Activated CD8-positive, alpha-beta memory T cell treated with anti-CD3 and anti-CD28 coated beads for 24 hours (primary cell): ENCODE measurements at places on chromosomes 1 and 21.
A peak's percentile ranks its signal among the peaks of the same experiment; 100 is the strongest.

- no peak for DNase-seq
Observed at GRCh38 chr21:24861471-24861870, 745.8 kb downstream of the MRPL39 start.

- no peak for DNase-seq
Observed at GRCh38 chr1:45846931-45847330, 43.5 kb downstream of the MAST2 start.

GRCh38 chr21:34574601-34575529 is 40.0 kb downstream of the RCAN1 start:
- DNase-seq = no peak

DNA sequence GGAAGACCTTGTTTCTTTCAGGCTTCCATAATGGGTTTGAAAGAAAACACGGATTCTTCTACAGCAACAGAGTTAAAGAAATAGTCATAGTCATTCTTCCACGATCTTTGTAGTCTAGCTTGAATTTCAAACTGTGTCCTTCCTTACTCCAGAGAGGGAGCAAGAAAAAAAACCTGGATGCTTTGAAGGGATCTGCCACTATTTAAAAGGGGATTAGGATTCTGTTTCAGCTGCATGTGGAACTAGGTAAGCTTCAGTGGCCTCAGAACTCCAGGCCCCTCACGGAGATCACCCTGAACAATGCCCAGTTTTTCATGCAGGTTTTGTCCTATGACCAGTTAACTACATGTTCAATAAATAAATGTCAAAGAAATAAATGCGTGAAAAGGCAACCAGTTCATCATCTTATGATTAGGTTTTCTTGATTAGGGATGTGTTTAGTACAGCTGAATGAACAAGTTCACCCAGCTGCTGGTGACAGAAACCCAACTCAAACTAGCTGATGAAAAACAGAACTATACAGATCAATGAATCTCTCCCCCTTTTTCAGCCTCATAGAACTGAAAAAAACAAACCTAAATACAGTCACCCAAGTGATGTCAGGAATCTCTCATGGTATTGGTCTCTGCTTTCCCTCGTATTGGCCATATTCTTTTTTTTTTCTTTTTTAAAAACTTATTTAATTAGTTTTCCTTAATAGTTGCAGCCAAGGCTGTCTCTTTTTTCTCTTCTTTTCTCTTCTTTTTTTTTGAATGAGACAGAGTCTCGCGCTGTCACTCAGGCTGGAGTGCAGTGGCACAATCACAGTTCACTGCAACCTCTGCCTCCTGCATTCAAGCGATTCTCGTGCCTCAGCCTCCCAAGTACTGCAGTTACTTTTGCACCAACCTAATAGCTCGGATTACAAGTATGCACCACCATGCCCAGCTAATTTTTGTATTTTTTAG is 14.6 kb upstream of the MPZL1 start:
- no peak for DNase-seq

GRCh38 chr1:223297800-223298199 is 66.2 kb downstream of the SUSD4 start:
- no peak for DNase-seq

- no peak for DNase-seq
Observed at GRCh38 chr1:204962742-204963632, 80.0 kb upstream of the CNTN2 start.

- DNase-seq = no peak
Observed at GRCh38 chr21:36535618-36536241, 55.8 kb upstream of the CLDN14 start.

DNA sequence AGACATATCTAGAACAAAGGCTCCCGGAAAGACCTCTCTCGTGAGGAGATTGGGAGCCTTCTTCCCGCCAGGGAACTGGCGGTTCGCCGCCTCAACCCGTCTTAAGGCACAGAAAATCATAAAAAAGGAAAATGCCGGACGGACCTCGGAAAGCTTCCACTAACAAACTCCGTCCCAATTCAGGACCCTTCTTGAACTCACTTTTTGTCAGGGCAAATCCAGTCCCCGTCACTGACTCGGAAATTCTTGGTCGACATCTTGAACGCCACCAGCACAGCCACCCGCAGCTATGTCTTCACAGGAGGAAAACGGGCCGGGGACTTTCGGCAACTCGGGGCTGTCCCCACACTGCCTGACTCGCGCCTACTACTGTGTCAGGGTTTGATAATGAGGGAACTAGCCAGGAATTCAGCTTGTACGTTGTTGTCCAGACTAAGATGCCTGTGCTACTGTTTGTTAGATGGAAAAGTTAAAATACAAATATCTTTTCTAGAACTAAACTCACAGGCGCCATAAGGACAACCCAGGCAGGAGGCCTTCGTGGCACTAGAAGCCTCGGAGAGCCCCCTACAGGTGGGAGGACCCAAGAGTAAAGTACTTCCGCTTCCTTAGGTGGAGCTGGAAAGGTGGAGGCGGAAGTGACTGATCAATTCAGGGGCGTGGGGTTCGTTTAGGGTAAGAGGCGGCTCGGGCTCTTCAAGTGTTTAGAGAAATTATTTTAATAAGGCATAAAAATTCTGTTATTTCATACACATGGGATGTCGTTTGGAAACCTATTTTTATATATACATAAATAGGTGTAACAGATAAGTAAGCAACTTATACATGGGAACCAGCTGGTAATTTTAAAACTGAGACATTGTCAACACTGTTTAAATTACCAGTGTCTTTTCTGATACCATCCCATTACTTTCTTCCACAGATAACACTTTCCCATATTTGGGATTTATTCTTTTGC is at the start of gene ZRANB2:
TSS of gene ZRANB2 (minus strand) at position 297 of the 958 bp plus-strand sequence. CDS start at position 257, 40 bp downstream.
- peak; percentile 94 for DNase-seq

DNA sequence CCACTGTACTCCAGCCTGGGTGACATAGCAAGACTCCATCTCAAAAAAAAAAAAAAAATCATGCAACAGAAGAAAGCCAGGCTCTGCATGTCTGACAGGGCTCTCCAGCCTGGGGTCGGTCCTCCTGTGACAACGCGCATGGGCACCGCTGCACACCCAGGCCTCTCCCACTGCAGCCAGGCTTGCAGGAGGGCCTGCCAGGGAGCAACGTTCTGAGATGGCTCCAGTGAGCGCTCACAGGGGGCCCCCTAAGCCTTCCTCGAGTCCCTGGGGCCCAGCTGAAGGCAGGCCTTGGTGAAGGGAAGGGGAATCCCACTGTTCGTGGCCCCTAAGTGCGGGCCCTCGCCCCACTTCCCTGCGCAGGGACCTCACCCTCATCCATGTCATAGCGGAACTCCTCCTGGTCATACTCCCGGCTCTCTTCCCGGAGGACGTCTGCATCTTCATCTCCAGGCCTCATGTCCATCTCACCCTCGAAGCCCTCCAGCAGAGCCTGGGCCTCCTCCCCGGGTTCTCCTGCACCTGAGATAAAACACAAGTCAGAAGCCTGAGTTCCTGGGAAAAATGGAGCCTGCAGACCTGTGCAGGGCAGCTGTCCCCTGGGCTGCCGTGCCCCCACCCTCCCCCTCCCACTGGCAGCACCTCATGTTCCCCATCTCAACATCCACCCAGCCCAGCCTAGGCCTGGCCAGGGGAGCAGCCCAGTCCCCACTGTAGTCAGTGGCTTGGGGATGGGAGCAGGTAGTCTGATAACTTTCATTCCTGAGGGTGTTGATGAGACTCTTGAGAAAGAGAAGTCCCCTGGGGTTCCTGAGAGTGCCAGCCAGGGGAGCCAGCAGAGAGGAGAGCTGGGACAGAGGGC is 20.3 kb downstream of the RSPH1 start:
- peak; percentile 37 for DNase-seq

DNA sequence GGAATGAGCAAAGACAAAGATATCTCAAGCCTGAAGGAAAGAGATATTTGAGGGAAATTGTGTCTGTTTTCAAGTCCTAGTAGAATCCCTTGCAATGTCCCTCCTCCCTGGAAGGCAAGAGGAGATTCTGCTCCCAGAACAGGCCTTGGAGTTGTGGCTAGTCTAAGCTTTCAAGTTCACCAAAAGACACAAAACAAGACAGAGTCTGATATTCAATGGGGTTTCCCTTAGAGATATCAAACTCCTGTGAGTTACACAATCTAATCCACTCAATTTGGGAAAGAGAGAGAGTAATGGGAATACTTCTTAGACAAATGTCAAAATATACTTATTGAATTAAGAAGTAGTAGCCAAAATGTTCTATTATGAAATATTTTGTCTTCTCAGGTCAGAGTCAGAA is 162.8 kb upstream of the ADAMTS5 start:
- no peak for DNase-seq

DNA sequence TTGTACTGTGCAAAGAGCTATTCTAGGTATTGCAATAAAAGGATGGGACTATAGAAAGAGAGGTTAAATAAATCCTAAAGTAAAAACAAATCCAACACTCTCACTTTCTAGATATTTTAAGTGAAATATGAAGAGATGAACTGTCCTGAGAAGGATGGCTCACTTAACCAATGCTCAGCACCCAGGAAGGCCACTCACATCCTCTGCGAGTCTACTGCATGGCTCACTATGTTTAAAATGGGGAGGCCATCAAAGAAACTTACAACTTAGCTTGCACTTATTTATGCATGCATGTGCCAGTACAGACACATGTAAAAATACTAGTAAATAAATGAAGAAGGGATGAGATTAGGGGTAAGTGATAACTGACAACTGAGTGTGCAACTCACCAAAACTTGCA is 37.5 kb downstream of the PLPPR5 start:
- DNase-seq = no peak

DNA sequence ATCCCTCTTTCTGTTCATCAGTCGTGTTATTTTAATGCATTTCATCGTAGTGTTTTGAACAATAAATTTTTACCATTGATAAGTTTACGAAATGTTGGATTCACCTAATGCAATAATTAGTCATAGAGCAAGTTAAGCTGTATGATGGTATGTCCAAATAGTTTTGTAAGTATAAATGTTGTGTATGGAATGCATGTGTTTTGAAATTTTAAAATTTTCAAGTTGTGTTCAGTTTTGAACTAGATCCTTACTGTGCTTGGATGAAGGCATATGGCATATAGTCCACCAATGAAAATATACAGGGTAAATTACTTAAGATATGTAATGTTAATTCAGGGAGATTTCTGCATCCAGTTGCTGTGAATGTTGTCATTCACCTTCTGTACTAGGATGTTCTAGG is 2.3 kb downstream of the ZMYM4 start:
- DNase-seq = no peak

GRCh38 chr1:214326406-214326805 is 45.4 kb downstream of the SMYD2 start:
- no peak for DNase-seq

GRCh38 chr1:83555871-83556270 is 443.1 kb downstream of the TTLL7 start:
- DNase-seq = no peak

- no peak for DNase-seq
Observed at GRCh38 chr21:27476696-27477095, 509.8 kb upstream of the ADAMTS5 start.

- DNase-seq = no peak
Observed at GRCh38 chr1:19074902-19075721, 118.6 kb upstream of the IFFO2 start.

GRCh38 chr1:183845681-183846080 is 40.8 kb downstream of the RGL1 start:
- DNase-seq = no peak
